ENCODE measurements at places on chromosomes 11 and 22.
A peak's percentile ranks its signal among the peaks of the same experiment; 100 is the strongest.

- no peak for DNase-seq
These were observed 93.8 kb downstream of the ETS1 start for GRCh38 chr11:128493570-128493965.

GRCh38 chr22:49929211-49929979 lies 11.0 kb downstream of the CRELD2 start:
- peak; percentile 78 for DNase-seq

- no peak for DNase-seq
These were observed 2.2 kb upstream of the ZFTA start for GRCh38 chr11:63770763-63771162.

DNA sequence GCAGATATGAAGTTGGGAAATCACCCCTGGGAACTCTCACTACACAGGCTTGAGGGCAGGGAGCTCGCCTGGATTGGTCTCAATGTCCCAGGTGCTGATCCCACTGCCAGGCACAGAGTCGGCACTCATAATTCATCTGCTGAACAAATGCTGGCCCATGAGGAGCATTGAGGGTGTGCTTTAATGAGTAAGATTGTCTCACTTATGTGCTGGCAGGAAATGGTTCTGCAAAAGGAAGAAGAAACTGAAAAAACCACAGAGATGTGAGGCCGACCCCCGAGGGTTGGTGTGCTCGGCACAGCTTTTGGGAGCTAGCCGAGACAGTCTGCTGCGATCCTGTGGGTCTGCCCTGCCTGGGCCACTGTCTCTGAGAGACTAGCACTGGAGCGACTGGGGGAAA lies 9.4 kb downstream of the PLAAT2 start:
- DNase-seq = no peak

DNA sequence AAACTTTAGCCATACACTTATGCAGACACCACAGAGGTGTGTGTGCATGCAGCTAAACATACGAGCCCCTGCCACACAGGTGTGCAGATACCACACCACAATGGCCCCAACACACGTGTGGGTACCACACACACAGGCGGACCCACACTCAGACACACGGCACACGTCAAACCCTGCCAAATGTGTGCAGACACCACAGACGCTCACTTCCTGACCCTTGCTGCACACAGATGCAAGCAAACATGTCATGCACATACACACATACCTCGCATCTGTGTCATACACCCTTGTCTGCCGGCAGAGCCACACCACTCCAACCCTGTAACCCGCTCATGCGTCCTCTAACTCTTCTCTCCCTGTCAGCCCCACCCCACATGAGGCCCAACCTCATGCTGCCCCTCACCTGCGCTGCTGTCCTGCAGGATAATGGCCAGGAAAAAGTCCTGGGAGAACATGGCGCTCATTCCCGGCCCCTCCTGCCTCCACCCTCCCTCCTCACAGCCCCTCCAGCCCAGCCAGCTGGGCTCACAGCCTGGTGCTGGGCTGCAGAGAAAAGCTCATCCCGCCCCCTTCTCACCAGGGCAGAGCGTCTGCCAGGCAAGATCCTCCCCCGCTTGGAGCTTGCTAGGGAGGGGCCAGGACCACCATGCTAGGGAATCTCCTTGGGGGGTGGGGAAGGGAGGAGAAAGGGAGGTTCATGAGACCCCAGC lies 14.2 kb downstream of the SMPD1 start:
- no peak for DNase-seq

GRCh38 chr11:8056810-8057463 lies 24.1 kb upstream of the TUB start:
- DNase-seq = no peak

DNA sequence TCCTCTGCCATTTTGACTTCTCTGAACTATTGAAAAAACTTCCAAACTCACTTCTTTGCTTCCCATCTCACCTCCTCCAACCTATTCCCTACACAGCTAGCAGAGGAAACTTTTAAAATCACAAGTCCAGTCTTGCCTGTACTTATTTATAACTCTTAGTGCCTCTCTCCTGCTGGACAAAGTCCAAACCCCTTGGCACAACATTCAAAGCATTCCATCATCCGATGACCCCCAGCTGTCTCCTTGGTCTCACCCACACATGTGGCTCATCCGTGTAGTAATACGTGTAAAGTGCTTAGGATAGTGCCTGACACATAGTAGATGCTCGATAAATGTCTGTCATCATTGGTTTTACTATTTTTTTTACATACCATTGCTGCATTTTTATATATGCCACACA lies 101.4 kb downstream of the PARVA start:
- DNase-seq = no peak
